H9 (cell line): ENCODE measurements at places on chromosomes 5 and 9. TPM values are rescaled to one million over a fixed set of nuclear protein-coding genes. Genes with fewer than 3 reads are reported as not detected.

HRH2 gene
- 3.3 and 3.6 TPM in 2 replicates for total RNA-seq

SLC45A2 gene
- total RNA-seq = not detected in 2 replicates

BSPRY gene
- 4.5 and 5.1 TPM in 2 replicates for total RNA-seq

ANKRD20A1 gene
- 0.20 and 0.24 TPM in 2 replicates for total RNA-seq

CYLC2 gene
- not detected in 2 replicates for total RNA-seq

DNA sequence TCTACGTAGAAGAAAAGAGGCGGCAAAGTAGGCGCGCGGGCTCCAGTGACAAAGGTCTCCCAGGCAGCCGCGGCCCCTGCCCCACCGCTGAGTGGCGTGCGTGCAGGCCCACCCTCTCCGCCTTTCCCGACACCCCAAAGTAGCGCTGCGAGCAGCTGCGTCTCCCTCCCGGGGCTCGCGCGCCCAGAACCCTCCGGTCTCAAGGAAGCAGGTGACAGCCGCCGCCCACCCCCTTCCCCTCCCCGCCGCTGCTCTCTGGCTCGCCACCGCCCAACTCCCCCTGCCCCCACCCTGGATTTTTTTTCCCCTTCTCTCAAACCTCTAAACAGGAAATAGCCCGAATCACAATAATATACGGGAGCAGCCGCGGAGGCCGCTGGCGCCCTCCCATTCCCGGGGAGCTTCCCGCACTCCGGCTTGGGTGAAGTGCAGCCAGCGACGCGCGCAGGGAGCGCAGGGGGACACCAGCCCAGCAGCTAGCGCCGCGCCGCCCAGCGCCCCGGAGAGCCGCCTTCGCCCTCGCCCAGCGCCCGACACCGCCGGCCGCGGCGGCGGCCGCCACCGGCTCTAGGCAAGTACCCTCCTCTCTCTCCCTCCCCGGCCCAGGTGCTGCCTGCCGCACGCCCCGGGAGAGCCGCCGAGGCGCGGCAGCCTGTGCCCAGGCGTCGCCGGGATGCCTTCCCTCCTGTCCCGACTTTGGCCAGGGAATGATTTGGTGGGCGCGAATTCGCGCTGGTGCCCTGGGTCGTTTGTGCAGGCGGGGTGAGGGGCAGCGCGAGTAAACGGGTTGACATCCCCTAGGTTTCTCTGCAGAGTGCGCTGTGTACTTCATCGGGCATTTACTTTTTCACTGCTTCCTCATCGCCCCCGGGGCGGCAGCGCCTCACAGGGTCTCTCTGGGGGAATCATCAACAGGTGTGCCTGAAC lies 52.7 kb upstream of the TJP2 start:
- no peaks in the 10 kb centered on the region for H3K36me3 ChIP-seq
- H3K27ac ChIP-seq = peak overlapping the region; percentile 88
- H3K4me3 ChIP-seq = peak overlapping the region; percentile 93
- H3K27me3 ChIP-seq = no peaks in the 10 kb centered on the region

DNA sequence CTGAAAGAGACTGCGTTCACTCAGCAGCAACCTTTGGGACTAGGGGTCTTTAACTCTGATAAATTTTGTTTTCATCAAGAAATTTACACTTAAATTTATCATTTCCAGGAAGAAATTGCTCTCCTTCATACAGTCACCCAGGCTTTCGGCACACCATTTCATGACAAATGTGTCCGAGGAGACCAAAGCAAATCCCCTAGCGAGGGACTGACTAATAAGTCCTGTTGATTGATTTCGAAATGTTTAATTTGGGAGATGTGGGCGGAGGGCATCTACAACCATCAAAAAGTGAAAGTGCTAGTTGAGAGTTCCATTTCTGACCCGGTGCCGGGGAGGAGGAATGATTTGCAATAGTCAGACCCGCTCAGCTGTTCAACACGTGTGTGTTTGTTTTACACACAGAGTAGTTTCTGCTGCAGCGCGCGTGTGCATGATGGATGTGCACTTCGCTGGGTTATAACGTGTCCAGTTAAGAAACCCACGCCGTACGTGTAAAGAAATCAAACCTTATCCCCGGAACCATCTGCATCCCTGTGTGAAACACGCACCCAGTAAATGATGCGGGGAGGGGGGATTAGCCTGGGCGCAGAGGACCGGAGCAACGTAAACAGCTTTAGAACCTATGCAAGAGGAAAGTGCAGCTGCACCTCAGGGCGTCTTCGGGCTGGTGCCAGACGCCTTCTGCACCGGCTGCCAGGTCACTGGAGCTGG lies 845 bp upstream of the NR4A3 start:
- peaks cover 8% of the 10 kb centered on the region; the same call in 1 of the 2 replicates for H3K4me1 ChIP-seq
- peak overlapping the region; percentile 96 for H3K4me3 ChIP-seq
- no peak overlapping the region for H3K27ac ChIP-seq
- H3K36me3 ChIP-seq = peaks cover 2% of the 10 kb centered on the region; the same call in 2 of the 3 replicates
- H3K27me3 ChIP-seq = peaks cover 38% of the 10 kb centered on the region

DNA sequence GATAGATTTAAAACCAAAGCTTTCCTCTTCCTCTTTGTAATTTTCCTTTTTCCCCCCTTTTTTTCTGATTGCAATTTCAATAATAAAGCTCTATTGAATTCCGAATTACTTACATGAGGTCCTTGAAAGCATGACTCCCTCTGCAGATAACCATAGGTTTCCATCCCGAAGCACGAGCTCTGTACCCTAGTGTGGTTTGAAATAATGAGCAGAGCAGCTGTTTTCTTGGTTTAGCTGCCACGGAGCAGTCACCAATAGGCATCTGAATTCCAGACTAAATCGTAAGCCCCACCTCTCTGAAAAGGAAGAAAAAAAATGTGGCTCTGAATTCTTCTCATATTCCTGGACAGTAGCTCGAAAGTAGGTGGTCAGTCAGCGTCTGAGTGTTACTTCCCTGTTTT lies 18.5 kb upstream of the GNE start:
- no peaks in the 10 kb centered on the region for H3K27me3 ChIP-seq
- peaks cover 2% of the 10 kb centered on the region; the same call in 1 of the 2 replicates for H3K4me1 ChIP-seq
- no peaks in the 10 kb centered on the region for H3K36me3 ChIP-seq
- no peak overlapping the region for H3K4me3 ChIP-seq
- H3K27ac ChIP-seq = no peak overlapping the region
- DNase-seq = no peak

DNA sequence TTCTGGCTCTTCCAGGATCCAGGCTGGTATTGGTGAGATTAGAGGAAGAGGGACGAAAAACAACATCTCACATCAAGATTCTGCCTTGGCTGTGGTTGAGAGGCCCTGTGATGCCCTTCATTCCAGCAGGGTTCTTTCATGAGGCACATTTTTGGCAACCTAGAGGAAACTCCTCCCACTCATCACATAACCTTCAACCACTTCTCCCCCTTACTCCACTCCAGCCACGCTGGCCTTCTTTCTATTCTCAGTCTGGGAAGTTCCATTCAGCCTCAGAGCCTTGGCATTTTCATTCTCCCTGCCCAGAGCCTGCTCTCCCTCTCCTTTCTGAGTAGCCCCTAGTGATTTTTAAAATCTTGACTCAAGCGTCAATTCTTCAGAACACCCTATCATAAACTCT lies 337.5 kb downstream of the ZSWIM6 start:
- no peak for DNase-seq
- no peaks in the 10 kb centered on the region for H3K4me1 ChIP-seq
- no peaks in the 10 kb centered on the region for H3K27me3 ChIP-seq
- no peak overlapping the region for H3K27ac ChIP-seq
- H3K4me3 ChIP-seq = no peak overlapping the region

GRCh38 chr5:15510831-15511230 lies 10.9 kb downstream of the FBXL7 start:
- no peak overlapping the region for H3K27ac ChIP-seq
- no peak for DNase-seq
- no peak overlapping the region for H3K4me3 ChIP-seq
- H3K4me1 ChIP-seq = no peaks in the 10 kb centered on the region
- no peaks in the 10 kb centered on the region for H3K27me3 ChIP-seq
- H3K36me3 ChIP-seq = no peaks in the 10 kb centered on the region

- H3K4me3 ChIP-seq = no peak overlapping the region
- no peaks in the 10 kb centered on the region for H3K4me1 ChIP-seq
- H3K27ac ChIP-seq = no peak overlapping the region
- no peak for DNase-seq
Measured at GRCh38 chr5:172418862-172419814, 35.2 kb downstream of the SH3PXD2B start.

GRCh38 chr9:114028646-114029045 lies 49.5 kb downstream of the AMBP start:
- H3K4me1 ChIP-seq = no peaks in the 10 kb centered on the region
- no peak overlapping the region for H3K4me3 ChIP-seq
- H3K27me3 ChIP-seq = no peaks in the 10 kb centered on the region
- DNase-seq = peak; percentile 17

DNA sequence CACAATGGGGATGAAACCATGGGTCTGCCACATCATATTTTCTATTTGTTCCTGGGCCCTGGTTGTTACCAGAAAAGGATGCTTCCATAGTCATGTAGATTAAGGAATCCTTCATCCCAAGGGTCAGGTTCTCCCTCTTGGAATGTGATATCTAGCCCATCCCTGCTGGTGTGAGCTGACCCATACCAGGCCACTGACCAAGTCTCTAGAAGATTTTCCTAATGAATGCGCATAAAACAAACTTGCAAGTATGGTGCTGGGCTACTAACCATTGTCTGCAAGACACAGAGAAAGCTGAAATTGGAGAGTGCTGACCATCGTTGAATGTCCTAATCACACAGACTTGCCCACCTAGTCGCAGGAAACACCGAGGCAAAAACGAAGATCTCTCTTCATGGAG lies 972.6 kb downstream of the EFNA5 start:
- no peaks in the 10 kb centered on the region for H3K27me3 ChIP-seq
- no peaks in the 10 kb centered on the region for H3K36me3 ChIP-seq
- H3K4me3 ChIP-seq = no peak overlapping the region
- DNase-seq = no peak

DNA sequence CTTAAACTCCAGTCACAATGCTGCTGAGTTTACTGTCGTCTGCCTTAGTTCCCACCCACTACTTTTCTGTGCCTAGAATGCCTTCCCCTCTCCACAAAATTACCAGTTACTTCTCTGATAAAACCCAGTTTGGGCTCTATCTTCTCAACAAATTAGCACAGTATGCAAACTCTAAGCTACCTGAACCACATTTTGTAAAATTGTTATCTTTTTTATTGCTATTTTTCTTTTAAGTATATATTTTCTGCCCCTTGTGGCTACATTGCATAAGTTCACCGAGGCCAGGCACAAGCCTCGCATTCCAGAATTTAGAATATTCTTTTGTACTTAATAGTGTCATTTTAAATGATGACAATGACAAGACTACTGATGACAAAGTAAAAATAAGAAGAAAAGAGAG lies 60.0 kb downstream of the POU5F2 start:
- H3K4me3 ChIP-seq = no peak overlapping the region
- DNase-seq = no peak
- H3K27ac ChIP-seq = no peak overlapping the region

GRCh38 chr9:128861501-128861900 lies 20.2 kb downstream of the KYAT1 start:
- H3K27me3 ChIP-seq = no peaks in the 10 kb centered on the region
- no peak overlapping the region for H3K4me3 ChIP-seq
- DNase-seq = no peak
- no peak overlapping the region for H3K27ac ChIP-seq

DNA sequence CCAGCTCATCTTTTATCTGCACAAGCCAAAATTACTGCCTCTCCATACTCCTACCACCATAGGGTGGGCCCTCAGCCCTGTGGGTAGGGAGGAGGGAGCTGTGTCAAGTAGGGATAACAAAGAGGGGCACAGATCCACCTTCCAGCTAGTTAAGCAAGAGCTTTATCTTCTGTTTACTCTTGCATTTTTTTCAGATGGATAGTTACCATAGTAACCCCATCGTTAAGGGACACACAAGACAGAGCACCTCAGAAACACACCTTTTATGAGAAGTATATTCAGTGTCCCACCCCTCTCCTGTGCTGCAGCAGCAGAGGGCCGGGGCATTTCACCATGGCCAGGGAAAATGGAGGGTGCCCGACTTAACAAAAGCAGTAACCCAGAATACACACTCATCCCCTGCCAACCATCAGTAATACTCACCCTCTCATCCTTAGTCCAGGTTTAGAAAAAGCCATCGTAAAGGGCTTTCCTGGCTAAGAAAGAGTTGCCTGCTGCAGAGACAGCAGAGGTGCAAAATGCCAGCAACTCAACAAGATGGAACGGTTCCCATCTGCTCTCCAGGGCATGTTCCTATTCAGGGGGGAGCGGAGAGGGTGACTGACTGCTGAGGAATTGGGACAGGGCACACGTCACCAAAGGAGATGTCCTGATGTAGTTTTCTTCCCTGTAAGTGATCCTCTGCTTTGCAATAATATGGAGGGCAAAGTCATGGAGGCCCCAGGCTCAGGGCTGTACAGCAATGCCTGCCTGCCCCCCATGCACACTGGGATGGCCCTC lies 25.1 kb downstream of the MACROH2A1 start:
- no peaks in the 10 kb centered on the region for H3K4me1 ChIP-seq
- no peaks in the 10 kb centered on the region for H3K27me3 ChIP-seq
- no peak overlapping the region for H3K27ac ChIP-seq
- H3K4me3 ChIP-seq = no peak overlapping the region
- DNase-seq = no peak

GRCh38 chr9:109504689-109505088 lies 6.6 kb upstream of the PTPN3 start:
- no peaks in the 10 kb centered on the region for H3K36me3 ChIP-seq
- peaks cover 5% of the 10 kb centered on the region; the same call in 1 of the 2 replicates for H3K27me3 ChIP-seq
- no peaks in the 10 kb centered on the region for H3K4me1 ChIP-seq
- no peak overlapping the region for H3K27ac ChIP-seq

DNA sequence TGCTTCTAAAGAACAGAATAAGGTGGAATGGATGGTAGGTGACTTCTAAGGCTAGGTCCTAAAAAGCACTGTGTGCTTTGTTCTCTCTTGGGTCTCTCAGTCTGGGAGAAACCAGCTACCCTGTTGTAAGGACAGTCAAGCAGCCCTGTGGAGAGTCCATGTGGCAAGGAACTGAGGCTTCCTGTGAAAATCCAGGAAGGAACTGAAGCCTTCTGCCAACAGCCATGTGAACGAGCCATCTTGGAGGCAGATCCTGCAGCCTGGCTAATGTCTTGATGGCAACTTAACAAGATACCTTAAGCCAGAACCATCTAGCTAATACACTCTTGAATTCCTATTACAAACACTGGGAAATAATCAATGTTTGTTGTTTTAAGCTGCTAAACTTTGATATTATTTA lies 100.1 kb upstream of the PCA3 start:
- no peak overlapping the region for H3K4me3 ChIP-seq
- H3K36me3 ChIP-seq = peaks cover 4% of the 10 kb centered on the region
- no peak for DNase-seq
- peaks cover 4% of the 10 kb centered on the region; the same call in 1 of the 2 replicates for H3K4me1 ChIP-seq
- H3K27ac ChIP-seq = no peak overlapping the region

GRCh38 chr9:91177661-91178280 lies 183.9 kb downstream of the AUH start:
- DNase-seq = no peak
- H3K27me3 ChIP-seq = no peaks in the 10 kb centered on the region
- H3K4me3 ChIP-seq = no peak overlapping the region
- H3K36me3 ChIP-seq = no peaks in the 10 kb centered on the region
- no peak overlapping the region for H3K27ac ChIP-seq
